ENCODE measurements at places on chromosomes 7 and 10. TPM values are rescaled to one million over a fixed set of nuclear protein-coding genes. Genes with fewer than 3 reads are reported as not detected.

The PIK3AP1 gene
- 27.3 TPM for total RNA-seq

- DNase-seq, result no peak
Measured at GRCh38 chr7:30915751-30916150, 4.1 kb downstream of the AQP1 start.

DNA sequence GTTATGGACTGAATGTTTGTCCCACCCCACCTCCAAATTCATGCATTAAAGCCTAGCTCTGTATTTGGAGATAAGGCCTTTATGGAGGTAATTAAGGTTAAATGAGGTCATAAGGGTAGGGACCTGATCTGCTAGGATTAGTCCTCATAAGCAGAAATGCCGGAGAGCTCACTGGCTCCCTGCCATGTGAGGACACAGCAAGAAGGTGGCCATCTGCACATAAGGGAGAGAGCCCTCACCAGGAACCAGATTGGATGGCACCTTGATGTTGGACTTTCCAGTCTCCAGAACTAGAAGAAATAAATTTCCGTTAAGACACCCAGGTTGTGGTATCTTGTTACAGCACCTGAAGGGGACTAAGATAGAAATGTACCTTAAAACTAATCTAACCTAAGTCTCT is 816.1 kb upstream of the C7orf33 start:
- DNase-seq, result no peak

The OR2A7 gene
- total RNA-seq, result 4.5 TPM

GRCh38 chr10:80506836-80507487 is 30.7 kb upstream of the SH2D4B start:
- no peak for DNase-seq

DNA sequence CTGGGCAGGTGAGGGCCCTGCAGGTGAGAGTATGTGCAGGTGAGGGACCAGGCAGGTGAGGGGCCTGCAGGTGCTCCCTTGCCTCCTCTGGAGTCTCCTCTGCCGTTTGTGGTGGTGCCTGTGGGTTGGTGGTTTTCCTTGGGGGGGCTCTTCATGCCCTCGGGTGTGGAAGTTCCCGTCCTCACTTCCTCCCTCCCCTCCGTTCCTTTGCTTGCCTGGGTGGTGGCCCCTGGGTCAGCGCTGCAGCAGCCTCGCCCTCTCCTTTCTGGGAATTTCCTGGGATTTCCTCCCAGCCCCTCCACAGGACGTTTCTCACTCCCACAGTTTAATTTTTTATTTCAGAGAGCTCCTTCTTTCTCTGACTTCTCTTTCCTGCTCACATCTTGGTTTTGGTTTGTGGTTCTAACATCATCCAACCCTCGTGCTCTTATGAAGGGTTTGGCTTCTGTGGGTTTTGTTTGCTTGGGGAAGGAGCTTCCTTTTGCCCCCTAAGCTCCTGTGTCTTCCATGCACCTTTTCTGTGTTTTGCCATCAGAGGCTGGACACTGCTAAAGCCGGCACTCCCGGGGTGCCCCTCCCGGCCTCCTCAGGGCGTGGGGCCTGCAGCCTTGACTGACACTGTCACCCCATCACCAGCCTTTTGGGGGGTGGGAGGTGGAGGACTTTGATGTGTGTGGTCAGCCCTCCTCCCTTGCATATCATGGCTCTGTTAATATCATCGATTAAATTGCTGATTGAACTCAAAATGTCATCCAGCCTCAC is 29.2 kb upstream of the ADGRA1 start:
- no peak for DNase-seq

The PTF1A gene
- not detected for total RNA-seq

- no peak for DNase-seq
Measured at GRCh38 chr7:96196676-96197075, 125.2 kb downstream of the SLC25A13 start.

DNA sequence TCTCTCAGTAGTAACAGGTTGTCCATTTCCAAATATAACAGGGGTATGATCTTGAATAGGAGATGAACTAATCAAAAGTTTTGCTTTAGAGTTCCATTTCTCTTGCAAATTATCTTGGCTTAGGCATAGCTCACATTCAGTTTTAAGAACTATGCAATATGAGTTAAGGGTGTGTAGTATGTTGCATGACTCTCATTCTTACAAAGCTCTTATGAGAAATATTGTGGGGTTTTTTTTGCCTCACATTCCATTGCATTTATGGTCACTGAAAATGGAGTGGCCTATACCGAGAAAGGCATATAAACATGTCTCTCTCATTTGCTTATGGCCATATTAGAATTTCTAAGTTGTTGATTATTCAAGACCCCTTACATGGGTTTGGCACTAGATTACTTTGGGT is 48.5 kb upstream of the LAMB1 start:
- DNase-seq, result no peak

GRCh38 chr7:135166338-135166990 is 4.0 kb downstream of the CYREN start:
- DNase-seq, result no peak

The CLCN1 gene
- not detected for total RNA-seq

GRCh38 chr7:27689591-27690164 is 27.0 kb upstream of the HIBADH start:
- no peak for DNase-seq

DNA sequence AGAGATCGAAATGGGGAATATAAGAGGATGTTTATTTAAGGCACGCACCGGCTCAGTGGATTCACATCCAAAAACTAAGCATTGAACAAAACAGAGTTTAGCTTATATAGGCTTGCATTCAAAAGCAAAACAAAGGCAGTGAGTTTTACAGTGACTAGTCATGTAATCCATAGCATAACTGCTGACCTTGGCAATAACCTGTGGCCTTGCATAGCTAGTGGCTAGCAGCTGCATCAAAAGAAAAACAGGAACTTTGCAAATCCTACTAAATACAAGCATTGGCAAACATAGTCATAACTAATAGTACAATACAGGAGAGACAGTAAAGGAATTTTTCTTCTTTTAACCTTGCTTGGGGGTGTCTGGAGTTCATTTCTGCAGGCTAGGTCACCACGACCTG is 9.7 kb upstream of the ZNF485 start:
- DNase-seq, result no peak

DNA sequence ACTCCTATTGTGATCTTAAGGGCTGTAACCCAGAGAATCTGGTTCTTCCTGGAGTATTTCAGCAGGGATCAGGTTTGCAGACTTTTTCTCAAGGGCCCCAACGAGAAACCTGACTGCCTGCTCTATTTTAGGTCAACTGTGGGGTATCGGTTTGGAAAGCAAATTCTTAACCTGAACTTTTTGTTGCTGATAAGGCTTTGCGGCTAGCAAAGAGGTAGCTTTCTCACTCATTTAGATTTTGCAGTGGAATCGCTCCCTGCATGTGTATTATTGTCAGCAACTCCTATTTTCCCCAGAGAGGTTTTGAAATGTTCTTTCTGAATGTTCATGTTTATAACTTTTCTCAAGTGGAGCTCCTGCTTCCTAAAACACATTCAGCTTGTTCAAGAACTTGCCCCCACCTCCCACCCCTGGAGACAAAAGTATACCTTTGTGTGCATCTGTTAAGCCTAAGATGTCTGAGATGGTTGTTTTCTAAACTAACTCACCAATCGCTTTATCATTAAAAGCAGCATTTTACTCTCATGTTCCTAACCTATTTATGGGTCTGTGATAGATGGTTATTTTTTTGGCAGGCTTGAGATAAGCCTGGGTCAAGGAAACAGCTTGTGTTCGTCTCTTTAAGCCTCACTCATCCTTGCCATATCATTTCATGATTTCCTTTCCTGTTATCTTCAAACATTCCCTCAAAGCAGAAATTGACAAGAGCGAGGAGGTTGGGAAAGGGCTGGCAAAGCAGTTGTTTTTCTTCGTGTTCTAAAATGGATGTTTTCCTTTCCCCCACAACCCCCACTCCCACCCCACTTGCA is 129.8 kb downstream of the BAMBI start:
- DNase-seq, result no peak

DNA sequence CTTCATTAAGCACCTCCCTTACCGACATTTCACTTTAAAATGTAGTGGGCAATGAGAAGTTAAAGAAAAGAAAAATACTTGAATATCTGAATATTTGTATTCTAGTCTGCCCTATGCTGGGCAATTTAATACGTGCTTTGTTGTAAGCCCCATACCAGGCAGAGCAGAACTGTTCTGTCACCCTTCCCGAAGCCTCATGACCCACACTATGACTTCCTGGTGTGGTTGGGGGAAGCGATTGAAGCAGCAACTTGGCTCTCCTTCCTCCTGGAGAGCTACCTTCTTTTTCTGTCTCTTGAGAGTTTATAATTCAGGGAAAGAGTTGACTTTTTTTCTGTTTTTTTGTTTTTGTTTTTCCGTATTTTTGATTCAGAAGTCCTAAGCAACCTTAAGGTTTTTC is 243.7 kb downstream of the INHBA start:
- no peak for DNase-seq

DNA sequence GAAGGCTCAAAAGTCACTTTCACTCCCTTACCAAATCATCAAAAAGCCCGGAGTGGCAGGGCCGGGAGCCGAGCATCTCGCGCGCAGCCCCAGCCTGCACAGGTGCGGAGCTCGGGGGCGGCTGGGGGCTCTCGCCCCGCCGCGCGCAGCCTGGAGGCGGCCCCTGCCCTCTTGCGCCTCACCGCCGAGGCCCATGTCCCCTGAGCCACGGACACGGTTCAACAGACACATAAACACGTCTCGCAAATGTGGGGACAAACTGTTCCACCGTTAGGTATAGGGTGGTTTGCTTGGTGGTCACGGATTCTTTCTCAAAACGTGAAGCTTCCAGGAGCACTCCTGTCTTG is 700 bp downstream of the GSAP start:
- DNase-seq, result no peak

The XRCC2 gene
- total RNA-seq, result 0.72 TPM

The PRLHR gene
- total RNA-seq, result not detected

- no peak for DNase-seq
Measured at GRCh38 chr10:1210667-1211066, 154.5 kb downstream of the WDR37 start.

GRCh38 chr10:11023009-11023953 is 5.6 kb downstream of the CELF2 start:
- DNase-seq, result no peak

The PLAU gene
- total RNA-seq, result 48.3 TPM

The PROSER2 gene
- total RNA-seq, result 1.1 TPM

- DNase-seq, result no peak
Measured at GRCh38 chr10:124619802-124620490, 124.2 kb downstream of the FAM53B start.

The PLEKHS1 gene
- total RNA-seq, result not detected

- DNase-seq, result no peak
Measured at GRCh38 chr10:61189912-61190311, 245.9 kb upstream of the RHOBTB1 start.

DNA sequence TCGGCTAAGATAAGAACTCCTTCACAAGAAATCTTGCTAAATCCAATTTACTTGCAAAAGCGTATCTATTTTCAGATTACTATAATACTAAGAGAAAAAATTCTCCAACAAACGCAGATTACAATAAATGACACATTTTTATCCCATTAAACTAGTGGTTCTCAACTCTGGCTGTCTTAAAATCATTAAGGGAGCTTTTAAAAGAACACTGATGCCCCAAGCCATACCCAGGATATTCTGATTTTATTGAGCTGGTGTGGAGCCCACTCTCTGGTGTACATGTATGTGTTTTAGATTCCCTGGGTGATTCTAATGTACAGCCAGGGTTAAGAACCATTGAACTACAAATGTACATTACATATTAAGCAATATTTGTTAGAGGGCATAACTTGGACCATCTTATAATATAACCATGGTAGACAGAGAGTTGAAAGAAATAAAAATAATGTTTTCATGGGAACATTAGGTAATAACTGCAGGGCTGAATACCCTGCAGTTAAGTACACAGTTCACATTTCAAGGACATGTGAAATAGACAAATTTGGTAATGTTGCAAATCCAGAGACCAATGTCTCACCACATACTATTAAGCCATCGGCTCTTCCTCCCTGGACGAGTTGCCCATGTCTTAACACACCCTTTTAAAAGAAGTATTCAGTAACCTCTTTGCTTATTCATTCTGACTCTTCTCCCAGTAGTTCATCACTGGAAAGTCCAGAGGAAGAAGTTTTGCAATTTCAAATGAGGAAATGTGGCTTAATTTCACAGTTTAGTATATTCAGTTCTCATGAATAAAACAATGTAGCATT is 6.2 kb downstream of the GSAP start:
- no peak for DNase-seq

DNA sequence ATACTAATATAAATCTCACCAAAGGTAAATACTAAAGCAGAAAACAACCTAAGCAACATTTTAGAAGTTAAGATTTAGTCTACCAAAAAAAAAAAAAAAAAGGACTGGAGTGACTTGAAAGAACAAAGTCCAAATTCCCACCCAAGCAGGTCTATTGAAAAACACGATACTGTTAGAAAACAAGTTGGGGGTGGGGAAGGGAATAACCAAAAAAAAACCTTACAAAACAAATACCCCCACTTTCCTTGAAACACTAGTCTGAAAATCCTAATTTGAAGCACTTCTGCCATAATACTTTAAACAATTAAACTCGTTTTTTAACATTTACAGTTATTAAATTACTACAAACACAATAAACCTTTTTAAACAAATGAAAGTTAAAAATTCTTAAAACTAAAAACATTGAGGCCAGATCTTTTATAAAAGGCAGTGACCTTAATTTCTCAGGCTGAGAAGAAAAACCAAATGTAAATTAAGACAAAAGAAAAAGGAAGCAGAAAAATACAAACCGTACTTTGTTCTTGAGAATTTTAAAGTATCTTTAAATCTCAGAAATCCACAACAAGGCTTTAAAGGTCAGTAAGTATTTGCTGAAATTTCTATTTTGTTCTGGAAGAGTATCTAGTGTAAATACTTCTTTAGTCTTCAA is 135.1 kb downstream of the NRBF2 start:
- DNase-seq, result no peak

The PILRA gene
- total RNA-seq, result 17.2 TPM

GRCh38 chr7:128804484-128804883 is 12.7 kb downstream of the CCDC136 start:
- no peak for DNase-seq

The FGF8 gene
- not detected for total RNA-seq

DNA sequence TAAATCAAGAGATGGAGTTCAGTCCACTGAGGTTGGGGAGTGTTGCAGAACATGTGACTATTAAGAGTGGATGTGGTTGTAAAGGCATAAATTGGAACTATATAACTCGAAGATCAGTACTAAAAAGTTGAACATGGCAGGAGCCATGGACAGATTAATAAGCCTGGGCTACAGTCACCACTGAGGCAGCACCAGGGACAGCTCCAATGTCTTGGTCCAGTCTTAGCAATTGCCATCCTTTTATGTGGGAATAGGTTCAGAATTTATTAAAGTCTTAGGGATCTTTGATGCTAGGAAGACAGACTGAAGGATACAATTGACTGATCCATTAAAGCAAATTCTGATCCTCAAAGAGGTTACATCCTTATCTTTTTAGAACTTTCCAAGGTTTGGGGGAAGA is 156.6 kb downstream of the ADRA2A start:
- DNase-seq, result no peak
